ENCODE measurements at places on chromosomes 16 and 17.
A peak's percentile ranks its signal among the peaks of the same experiment; 100 is the strongest.

DNA sequence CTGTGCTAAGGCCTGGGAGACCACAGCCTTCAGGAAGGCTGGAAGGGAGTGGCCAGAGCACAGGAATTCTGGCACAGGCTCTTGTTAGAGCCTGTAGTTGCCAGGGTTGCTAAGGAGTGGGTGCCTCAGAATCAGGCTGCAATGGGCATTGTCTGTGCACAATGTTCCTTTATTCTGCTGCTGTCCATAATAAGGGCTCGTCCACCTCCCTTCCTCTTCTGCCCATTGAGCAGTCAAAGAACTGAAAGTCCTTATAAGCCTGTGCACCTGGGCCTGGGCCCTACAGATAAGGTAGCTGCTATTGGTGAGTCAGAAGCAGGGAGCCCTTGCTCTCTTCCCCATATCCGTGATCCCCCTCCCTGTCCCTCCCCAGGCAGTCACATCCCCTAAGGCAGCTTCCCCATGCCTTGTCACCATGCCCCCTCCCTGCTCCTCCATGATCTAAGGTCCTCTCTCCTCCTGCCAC, 5.4 kb upstream of the CNGB1 start:
- H3K36me3 ChIP-seq, result no peaks in the 10 kb centered on the region
- no peak overlapping the region for H3K27ac ChIP-seq
- H3K27me3 ChIP-seq, result no peaks in the 10 kb centered on the region
- H3K4me3 ChIP-seq, result no peak overlapping the region
- DNase-seq, result no peak

- H3K4me3 ChIP-seq, result no peak overlapping the region
- no peaks in the 10 kb centered on the region for H3K4me1 ChIP-seq
- no peaks in the 10 kb centered on the region for H3K27me3 ChIP-seq
- no peak overlapping the region for H3K27ac ChIP-seq
- H3K36me3 ChIP-seq, result no peaks in the 10 kb centered on the region
- no peak for DNase-seq
Observed at GRCh38 chr17:81179220-81179619, 13.2 kb upstream of the AATK start.

DNA sequence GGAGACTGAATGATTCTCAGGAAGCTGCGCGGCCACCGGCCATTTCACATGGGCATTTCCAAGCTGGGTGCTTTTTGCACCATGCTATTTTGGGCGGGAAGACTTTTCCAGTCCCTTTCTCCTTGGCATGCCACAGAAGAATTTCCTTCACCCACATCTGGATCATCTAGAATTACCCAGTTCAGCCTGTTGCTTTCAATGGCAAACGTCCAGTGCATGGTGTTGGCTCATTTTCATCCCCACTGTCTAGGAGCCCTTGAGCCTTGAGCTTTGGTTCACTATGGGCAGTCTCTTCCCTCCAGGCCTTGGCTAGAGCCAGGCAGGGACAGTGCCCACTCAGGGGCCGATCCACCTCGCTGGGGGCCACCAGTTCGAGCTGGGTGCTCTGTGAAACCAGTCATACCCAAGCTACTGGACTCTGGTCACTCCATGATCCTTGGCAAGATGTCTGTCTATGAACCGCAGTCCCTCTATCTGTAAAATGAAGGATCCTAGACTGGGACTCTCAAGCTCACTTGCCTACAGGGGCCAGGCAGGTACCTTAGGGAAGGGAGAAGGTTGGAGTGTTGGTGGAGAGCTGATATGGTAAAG, 71.1 kb downstream of the CYLD start:
- no peaks in the 10 kb centered on the region for H3K27me3 ChIP-seq
- no peak for DNase-seq
- no peak overlapping the region for H3K27ac ChIP-seq

DNA sequence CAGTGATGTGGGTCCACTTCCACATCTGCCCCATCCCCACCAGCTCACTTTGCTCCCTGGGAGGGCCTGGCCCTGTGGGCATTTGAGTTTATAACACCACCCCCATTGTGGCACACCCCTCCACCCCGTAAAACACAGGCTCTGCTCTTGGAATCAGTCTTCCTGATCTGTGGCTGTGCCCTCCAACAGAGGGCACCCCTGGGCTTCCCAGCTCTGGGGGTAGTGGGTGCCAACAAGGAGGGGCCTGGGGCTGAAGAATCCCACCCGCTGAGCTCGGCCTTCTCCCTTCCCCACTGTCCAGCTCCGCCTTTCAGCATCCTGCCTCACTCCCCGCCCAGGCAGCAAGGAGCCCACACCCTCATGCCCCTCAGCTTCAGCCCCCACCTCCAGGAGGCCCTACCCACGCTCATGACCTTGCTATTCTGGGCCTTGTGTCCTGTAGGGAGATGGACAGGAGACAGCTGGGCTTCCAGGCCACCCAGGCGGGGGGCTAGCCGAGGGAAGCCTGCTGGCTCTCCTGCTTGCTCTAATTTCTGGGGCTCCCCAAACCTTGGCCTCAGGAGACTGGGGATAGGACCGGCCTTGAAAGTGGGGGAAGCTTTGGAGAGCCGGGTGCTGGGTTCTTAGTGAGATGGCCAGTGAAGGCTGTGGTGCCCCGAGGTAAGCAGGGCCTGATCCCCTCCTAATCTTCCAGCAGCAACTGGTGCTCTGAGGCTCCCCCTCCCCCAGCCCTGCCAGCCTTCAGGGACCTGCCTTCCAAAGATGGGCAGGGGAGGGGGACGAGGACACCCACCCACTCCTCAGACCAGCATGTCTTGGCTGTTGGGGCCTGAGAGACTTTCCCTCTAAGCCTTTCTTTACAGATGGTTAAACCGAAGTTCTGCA, 2.9 kb upstream of the ATP2A1 start:
- H3K4me1 ChIP-seq, result no peaks in the 10 kb centered on the region
- H3K27me3 ChIP-seq, result no peaks in the 10 kb centered on the region
- no peaks in the 10 kb centered on the region for H3K36me3 ChIP-seq
- peak overlapping the region; percentile 33 for H3K27ac ChIP-seq
- no peak overlapping the region for H3K4me3 ChIP-seq

DNA sequence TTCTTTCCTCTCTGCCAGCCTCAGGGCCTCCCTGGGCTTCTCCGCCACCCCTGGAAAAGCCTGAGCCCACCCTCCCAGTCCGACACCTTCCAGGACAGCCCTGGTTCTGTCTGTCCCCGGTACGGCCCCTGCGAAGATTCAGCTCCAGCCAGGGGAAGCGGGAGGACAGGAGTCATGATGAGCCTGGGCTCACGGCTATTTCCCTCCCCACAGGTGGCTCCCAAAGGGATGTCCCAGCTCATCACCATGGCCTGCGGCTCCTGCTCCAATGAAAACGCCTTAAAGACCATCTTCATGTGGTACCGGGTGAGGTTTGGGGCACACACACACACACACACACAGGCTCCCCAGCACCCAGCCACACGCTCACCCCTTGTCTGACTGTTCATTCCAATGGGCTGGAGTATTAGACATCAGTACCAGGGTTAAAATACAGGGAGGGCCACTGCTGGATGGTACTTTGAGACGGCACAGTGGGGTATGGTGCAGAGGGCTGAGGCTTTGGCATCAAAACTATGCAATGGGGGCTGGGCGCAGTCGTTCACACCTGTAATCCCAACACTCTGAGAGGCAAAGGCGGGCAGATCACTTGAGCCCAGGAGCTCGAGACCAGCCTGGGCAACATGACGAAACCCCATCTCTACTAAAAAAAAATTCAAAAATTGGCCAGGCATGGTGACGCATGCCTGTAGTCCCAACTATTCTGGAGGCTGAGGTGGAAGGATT, 32.8 kb downstream of the TMEM186 start:
- H3K27me3 ChIP-seq, result no peaks in the 10 kb centered on the region
- no peaks in the 10 kb centered on the region for H3K36me3 ChIP-seq
- H3K4me3 ChIP-seq, result no peak overlapping the region
- no peak for DNase-seq
- H3K27ac ChIP-seq, result no peak overlapping the region

DNA sequence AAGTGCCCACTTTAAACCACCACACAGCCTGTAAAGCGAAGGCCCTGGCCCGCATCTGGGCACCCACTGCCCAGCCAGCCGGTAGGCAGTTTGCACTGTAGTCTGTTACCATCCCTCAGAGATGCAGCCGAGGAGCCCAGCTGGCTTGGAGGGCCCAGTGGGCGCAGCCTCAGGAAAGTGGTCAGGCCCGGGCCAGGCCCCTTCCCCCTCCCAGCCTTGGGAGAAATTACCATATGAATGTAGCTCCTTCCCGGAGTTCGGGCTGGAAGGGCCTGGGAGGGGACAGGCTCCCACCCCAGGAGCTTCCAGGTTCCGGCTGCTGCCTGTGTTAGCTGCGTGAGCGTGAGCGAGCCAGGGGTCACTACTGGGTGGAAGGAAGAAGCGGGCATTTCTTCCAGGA, 325.4 kb downstream of the SEC14L1 start:
- H3K27me3 ChIP-seq, result no peaks in the 10 kb centered on the region
- no peak for DNase-seq
- peak overlapping the region; percentile 36 for H3K27ac ChIP-seq
- H3K4me1 ChIP-seq, result peaks cover 5% of the 10 kb centered on the region
- H3K36me3 ChIP-seq, result no peaks in the 10 kb centered on the region
- H3K4me3 ChIP-seq, result no peak overlapping the region

- no peak for DNase-seq
- no peak overlapping the region for H3K27ac ChIP-seq
- H3K4me3 ChIP-seq, result no peak overlapping the region
- H3K4me1 ChIP-seq, result no peaks in the 10 kb centered on the region
- H3K36me3 ChIP-seq, result no peaks in the 10 kb centered on the region
Observed at GRCh38 chr17:6027342-6028024, 42.7 kb upstream of the WSCD1 start.

DNA sequence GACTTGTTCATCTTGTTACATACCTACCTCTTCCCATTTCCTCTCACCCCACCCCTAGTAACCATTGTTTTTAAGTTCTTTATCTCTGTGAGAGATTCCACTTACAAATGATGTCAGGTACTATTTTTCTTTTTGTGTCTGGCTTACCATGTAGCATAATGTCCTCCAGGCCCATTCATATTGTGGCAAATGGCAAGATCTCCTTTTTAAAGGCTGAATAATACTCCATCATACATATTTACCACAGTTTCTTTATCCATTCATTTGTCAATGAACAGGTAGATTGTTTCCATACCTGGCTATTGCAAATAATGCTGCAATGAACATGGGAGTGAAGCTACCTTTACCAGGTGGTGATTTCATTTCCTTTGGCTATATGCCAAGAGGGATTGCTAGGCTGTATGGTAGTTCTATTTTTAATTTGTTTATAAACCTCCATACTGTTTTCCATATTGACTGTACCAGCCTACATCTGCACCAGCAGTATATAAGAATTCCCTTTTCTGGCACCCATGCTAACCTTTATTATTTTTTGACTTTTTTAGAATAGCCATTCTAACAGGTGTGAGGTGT, 53.9 kb downstream of the NSRP1 start:
- H3K4me3 ChIP-seq, result no peak overlapping the region
- H3K4me1 ChIP-seq, result no peaks in the 10 kb centered on the region
- DNase-seq, result no peak
- no peak overlapping the region for H3K27ac ChIP-seq

GRCh38 chr17:80119271-80119791, 17.9 kb downstream of the GAA start:
- no peak for DNase-seq
- H3K27me3 ChIP-seq, result no peaks in the 10 kb centered on the region
- H3K4me3 ChIP-seq, result no peak overlapping the region

GRCh38 chr17:73770115-73770848, 126.0 kb upstream of the SDK2 start:
- H3K4me1 ChIP-seq, result no peaks in the 10 kb centered on the region
- no peaks in the 10 kb centered on the region for H3K27me3 ChIP-seq
- no peak overlapping the region for H3K27ac ChIP-seq
- H3K4me3 ChIP-seq, result no peak overlapping the region
- DNase-seq, result peak; percentile 87

DNA sequence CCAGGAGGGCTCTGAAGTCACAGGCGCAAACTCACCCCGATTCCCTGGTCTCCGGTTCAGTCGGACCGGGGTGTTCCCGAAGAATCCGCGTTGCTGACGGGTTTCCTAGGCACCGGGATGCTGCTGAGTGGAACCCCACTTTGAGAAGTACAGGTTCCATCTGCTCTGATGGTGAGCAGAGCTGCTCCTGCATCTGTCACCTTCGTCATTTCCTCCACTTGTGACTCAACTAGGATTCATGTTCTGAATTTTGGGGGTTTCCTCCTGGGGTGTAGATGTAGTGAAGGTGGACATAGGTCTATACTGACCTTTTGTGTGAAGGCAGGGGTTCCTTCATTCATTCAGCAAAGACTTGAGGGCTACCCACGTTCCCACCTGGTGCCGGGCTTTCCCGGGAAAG, 25.0 kb downstream of the LGALS3BP start:
- no peak overlapping the region for H3K4me3 ChIP-seq
- no peak overlapping the region for H3K27ac ChIP-seq
- H3K4me1 ChIP-seq, result peaks cover 9% of the 10 kb centered on the region
- H3K27me3 ChIP-seq, result no peaks in the 10 kb centered on the region
- DNase-seq, result no peak
- no peaks in the 10 kb centered on the region for H3K36me3 ChIP-seq

- peak within 1 kb of the TSS; percentile 43 for H3K4me3 ChIP-seq
- H3K27me3 ChIP-seq, result no peaks in the 10 kb centered on the region
- H3K27ac ChIP-seq, result peak within 1 kb of the TSS; percentile 50
- no peaks in the 10 kb centered on the region for H3K36me3 ChIP-seq
- H3K4me1 ChIP-seq, result no peaks in the 10 kb centered on the region
- peak; percentile 53 for DNase-seq
Observed at GRCh38 chr16:18983565-18984434, at the start of gene TMC7. Gene TMC7, plus strand, starts transcription at chr16:18983934. Its CDS starts 130 bp downstream, at chr16:18984064.

GRCh38 chr16:24088767-24089166, 167.4 kb upstream of the CACNG3 start:
- no peak overlapping the region for H3K4me3 ChIP-seq
- H3K27ac ChIP-seq, result no peak overlapping the region
- H3K36me3 ChIP-seq, result no peaks in the 10 kb centered on the region
- no peaks in the 10 kb centered on the region for H3K27me3 ChIP-seq
- no peak for DNase-seq
- no peaks in the 10 kb centered on the region for H3K4me1 ChIP-seq

- H3K4me3 ChIP-seq, result no peak overlapping the region
- H3K27me3 ChIP-seq, result no peaks in the 10 kb centered on the region
- no peaks in the 10 kb centered on the region for H3K36me3 ChIP-seq
- H3K27ac ChIP-seq, result no peak overlapping the region
Observed at GRCh38 chr17:21530311-21530710, 154.2 kb downstream of the KCNJ12 start.

GRCh38 chr17:6097005-6097279, 26.8 kb downstream of the WSCD1 start:
- no peak for DNase-seq
- H3K27ac ChIP-seq, result no peak overlapping the region

GRCh38 chr16:82864332-82865040, 237.7 kb downstream of the CDH13 start:
- H3K4me3 ChIP-seq, result no peak overlapping the region
- no peak overlapping the region for H3K27ac ChIP-seq
- H3K27me3 ChIP-seq, result no peaks in the 10 kb centered on the region
- H3K4me1 ChIP-seq, result no peaks in the 10 kb centered on the region
- DNase-seq, result no peak
- no peaks in the 10 kb centered on the region for H3K36me3 ChIP-seq

Measured in uterus (tissue), 4 donors.